ENCODE measurements at places on chromosomes 12 and 14.

DNA sequence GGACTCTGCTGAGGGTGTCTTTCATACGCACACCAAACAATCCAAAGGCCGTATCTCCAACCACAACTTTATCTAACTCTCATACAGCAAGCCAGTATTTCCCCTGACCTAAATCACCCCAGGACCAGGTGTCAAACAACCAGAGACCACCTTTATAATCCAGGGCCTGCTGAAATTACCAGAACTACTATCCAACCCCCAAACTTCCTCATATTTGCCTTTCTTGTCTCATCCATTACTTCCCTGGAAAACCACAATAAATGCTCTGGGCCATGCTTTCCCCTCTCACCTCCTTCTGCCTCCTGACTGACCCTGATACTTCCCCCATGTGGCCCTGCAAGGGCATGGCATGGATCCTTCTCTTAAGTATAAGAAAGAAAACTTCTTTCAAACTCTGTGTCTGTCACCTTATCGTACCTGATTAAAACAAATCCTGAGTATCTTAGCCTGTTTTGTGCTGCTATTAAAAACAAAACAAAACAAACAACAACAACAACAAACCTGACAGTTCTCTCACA lies 44.7 kb upstream of the CRACR2A start:
- DNase-seq, result no peak

DNA sequence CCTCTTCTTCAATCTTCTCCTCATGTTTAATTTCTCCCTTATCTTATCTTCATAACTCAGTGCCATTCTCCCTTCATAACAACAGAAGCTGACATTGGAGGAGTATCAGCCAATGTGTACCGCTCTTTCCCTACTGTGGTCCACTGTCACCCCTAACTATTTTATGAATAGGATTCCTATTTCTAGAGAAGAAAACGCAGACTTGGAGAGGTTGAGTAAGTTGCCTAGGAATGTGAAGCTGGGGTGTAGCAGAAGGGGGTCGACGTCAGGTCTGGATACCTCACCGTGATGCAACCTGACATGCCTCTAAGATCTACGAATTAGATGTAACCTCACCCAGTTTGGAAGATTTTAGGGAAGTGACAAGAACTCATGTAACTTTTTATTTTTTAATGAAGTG lies 17.1 kb downstream of the LMO3 start:
- DNase-seq, result no peak

GRCh38 chr12:9256758-9257405 lies 48.7 kb upstream of the PZP start:
- no peak for DNase-seq

- DNase-seq, result no peak
Observed at GRCh38 chr12:75994069-75994740, 37.4 kb downstream of the PHLDA1 start.

DNA sequence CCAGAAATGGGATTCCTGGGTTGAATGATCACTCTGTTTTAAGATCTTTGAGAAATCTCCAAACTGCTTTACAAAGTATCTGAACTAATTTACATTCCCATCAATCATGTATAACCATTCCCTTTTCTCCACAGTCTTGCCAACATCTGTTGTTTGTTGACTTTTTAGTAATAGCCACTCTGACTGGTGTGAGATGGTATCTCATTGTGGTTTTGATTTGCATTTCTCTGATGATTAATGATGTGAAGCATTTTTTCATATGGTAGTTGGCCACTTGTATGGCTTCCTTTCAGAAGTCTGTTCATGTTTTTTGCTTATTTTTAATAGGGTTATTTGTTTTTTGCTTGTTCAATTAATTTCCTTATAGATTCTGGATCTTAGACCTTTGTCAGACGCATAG lies 211.8 kb upstream of the AVPR1A start:
- DNase-seq, result no peak

- DNase-seq, result no peak
Observed at GRCh38 chr12:23113781-23114180, 488.8 kb downstream of the ETNK1 start.

GRCh38 chr12:108890208-108890607 lies 10.3 kb downstream of the DAO start:
- DNase-seq, result no peak

Data from epithelial cell of proximal tubule (primary cell).